Foreskin keratinocyte (primary cell): ENCODE measurements at places on chromosomes 1 and 21. TPM values are rescaled to one million over a fixed set of nuclear protein-coding genes. Genes with fewer than 3 reads are reported as not detected.

LDLRAD2 gene
- 0.03 TPM in 1 of 2 replicates, not detected in the other for total RNA-seq

SPRR2D gene
- total RNA-seq = 8.7 and 18.4 TPM in 2 replicates

FCRL3 gene
- total RNA-seq = not detected in 2 replicates

AVPR1B gene
- not detected in 2 replicates for total RNA-seq

SLC30A1 gene
- 19.7 and 22.1 TPM in 2 replicates for total RNA-seq

LCA5L gene
- total RNA-seq = 0.42 and 0.61 TPM in 2 replicates

FAAH gene
- total RNA-seq = 9.8 and 9.9 TPM in 2 replicates

CA6 gene
- not detected in 2 replicates for total RNA-seq

PRR9 gene
- total RNA-seq = 1.2 and 2.9 TPM in 2 replicates

MIXL1 gene
- total RNA-seq = not detected in 2 replicates

CFAP107 gene
- not detected in 2 replicates for total RNA-seq

SPSB1 gene
- 10.3 and 12.9 TPM in 2 replicates for total RNA-seq

ROR1 gene
- 2.3 and 4.5 TPM in 2 replicates for total RNA-seq

LRIF1 gene
- total RNA-seq = 15.4 and 16.3 TPM in 2 replicates

EXTL1 gene
- total RNA-seq = 0.04 and 0.07 TPM in 2 replicates

ETV3L gene
- not detected in 2 replicates for total RNA-seq

HSPA13 gene
- 18.3 and 19.6 TPM in 2 replicates for total RNA-seq

ANKRD34A gene
- 1.0 and 1.1 TPM in 2 replicates for total RNA-seq

LRRN2 gene
- total RNA-seq = not detected in 2 replicates

ZBTB37 gene
- total RNA-seq = 2.8 and 3.4 TPM in 2 replicates

CD247 gene
- total RNA-seq = 0.14 TPM in 1 of 2 replicates, not detected in the other

STIL gene
- total RNA-seq = 21.1 and 23.0 TPM in 2 replicates
